ENCODE measurements at places on chromosomes 7 and 10.

- DNase-seq: no peak
Observed at GRCh38 chr7:142329062-142329790, 71.4 kb upstream of the PRSS58 start.

GRCh38 chr7:100088095-100088620 is 611 bp upstream of the COPS6 start:
- DNase-seq: no peak

DNA sequence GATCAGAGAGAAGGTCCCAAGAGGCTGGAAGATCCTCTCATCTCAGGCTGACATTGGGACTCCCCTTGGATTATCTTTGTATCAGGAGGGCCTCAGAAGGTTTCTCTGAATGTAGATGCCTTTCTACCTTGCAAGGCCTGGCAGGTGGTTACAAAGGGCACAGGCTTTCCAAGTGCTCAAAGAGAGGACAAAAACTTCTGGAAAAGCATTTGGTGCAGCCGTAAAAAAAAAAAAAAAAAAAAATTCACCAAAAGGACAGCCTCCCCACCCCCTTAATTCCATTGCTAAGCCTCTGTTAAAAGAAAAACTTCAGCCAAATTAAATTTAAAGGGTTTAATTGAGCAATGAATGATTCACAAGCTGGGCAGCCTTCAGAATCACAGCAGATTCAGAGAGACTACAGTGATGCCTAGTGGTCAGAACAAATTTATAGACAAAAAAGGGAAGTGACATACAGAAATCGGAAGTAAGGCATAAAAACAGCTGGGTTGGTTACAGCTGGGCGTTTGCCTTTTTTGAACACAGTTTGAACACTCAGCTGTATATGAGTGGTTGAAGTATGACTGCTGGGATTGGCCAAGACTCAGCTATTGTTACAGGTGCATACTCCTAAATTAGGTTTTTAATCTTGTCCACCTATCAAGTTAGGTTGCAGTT is 42.5 kb upstream of the LRGUK start:
- no peak for DNase-seq

GRCh38 chr7:79281426-79281825 is 172.0 kb downstream of the MAGI2 start:
- no peak for DNase-seq

- DNase-seq: no peak
Observed at GRCh38 chr7:77975672-77976480, 177.3 kb downstream of the PHTF2 start.
